ENCODE measurements at places on chromosomes 2 and 18.

DNA sequence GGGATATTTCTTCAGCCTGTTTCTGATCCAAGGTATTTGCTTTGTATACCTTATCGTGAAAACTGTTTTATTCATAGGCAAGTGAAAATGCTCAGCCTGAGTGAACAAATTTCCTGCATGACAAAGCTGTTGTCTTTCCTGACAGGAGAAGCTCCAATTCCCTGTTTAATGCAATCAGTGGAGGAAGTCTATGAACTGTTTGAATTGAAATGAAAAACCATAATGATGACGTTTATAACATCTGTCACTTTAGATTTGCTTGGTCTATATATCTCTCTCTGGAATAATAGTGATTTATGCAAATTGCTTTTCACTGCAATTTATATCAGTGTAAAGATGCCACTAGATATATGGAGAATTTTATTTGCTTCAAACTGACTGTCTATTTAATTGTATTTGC lies 239.4 kb upstream of the HNMT start:
- DNase-seq, result no peak

DNA sequence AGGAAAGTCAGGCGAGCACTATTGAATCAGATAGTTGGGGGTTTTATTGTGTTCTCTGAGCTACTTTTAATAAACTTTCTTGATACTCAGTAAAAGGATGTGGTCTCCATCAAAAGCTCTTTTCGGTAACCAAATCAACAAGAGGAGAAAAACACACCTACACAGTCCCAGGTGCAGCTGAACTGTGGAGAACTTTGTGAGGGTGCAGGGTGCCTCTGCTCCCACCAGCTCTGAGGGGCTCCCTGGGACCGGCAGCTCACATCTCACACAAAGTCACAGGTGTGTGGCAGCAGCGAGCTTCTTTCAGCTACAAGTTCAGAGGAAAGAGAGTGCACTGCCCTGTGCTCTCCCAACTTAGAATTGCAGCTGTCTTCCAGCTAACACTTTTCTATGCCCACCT lies 650.4 kb downstream of the RNF144A start:
- DNase-seq, result no peak

GRCh38 chr2:194223218-194223617 lies 1433.8 kb upstream of the SLC39A10 start:
- no peak for DNase-seq

DNA sequence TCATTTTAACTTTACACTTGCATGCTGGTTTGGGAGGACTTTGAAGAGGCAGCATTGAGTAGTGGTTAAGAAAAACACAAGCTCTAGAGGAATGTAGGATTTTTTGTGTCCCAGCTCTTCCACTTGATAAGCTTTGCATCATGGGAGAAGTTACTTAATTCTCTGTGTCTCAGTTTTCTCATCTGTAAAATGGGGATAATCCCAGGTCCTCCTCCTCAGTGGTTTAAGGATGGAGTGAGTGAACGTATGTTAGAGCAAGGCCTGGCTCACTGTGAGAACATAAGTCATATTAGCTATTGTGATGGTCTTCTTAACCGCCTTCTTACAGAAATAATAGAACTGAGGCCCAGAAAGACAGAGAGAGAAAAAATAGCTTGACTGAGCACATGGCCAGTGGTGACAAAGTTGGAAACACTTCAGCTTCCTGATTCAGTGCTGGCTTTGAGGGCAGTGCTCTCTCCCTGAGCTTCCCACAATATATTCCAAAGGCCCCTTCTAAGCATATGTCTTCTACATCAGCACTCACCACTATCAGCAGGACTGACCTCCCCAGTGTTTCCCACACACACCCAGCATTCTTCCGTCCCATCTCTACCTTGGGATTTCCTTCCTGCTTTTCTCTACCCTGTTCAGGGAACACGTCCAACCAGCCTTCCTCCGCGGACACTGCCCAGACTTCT lies 214.9 kb upstream of the TNP1 start:
- no peak for DNase-seq

GRCh38 chr18:44180683-44181082 lies 500.0 kb upstream of the SETBP1 start:
- DNase-seq, result no peak

GRCh38 chr2:121536850-121537557 lies 6.3 kb downstream of the RNU4ATAC start:
- DNase-seq, result no peak

GRCh38 chr2:224736227-224736626 lies 20.1 kb upstream of the CCDC195 start:
- no peak for DNase-seq

DNA sequence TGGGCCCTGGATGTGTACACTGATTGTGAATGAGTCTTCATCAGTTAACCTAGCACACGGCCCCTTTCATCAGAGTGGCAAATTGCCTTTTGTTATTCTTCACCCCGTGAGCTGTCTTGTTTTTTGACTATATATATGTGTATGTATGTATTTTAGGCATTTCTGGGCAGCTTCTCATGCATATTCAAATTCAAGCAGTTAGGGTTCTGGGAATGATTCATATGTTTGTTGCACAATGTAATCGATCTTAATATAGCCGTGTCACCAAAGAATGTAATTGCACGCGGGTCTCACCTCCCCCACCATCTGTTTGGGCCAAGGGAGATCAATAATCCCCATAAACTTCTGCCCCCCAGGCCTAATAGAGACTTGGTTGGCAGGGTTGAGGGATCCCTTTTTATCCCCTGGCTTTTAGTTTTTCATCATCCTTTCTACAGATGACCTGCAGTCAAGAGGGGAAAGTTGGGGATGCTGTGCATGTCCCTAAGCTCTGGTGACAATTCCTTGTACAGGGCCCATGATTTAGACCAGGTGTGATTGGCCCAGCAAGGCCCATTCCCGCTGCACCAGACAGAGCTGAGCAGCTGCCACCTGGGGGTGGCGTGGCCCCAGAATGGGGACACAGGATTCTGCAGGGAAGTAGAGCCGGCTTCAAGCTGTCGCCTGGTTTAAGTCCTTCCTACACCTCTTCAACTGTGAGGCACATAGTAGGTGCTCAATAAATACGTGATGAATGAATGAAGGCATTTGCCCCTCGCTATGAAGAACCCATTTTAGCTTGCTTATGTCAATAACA lies 19.2 kb downstream of the KCNF1 start:
- DNase-seq, result no peak

GRCh38 chr2:210363261-210363660 lies 48.3 kb upstream of the MYL1 start:
- no peak for DNase-seq

GRCh38 chr2:134892282-134893035 lies 26.2 kb upstream of the CCNT2 start:
- no peak for DNase-seq

GRCh38 chr2:120477831-120478481 lies 132.0 kb downstream of the INHBB start:
- no peak for DNase-seq

DNA sequence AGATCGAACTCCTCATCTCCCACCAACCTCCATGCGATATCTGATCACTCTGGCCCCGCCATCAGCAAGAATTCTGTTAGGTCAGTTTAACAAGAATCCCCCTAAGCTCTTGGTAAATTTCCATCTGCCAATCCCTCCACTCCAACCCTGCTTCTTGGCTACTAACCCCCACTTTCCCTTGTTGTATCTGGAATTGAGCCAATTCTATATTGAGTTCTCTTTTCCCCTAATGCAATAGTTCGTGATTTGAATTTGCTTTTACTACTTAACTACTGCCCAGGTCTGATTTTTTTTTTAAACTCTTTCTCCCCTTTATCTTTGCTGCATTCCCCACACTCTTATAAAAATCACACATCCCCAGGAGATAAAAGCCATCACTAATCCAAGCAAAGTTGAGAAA lies 159.3 kb upstream of the STK17B start:
- DNase-seq, result no peak

DNA sequence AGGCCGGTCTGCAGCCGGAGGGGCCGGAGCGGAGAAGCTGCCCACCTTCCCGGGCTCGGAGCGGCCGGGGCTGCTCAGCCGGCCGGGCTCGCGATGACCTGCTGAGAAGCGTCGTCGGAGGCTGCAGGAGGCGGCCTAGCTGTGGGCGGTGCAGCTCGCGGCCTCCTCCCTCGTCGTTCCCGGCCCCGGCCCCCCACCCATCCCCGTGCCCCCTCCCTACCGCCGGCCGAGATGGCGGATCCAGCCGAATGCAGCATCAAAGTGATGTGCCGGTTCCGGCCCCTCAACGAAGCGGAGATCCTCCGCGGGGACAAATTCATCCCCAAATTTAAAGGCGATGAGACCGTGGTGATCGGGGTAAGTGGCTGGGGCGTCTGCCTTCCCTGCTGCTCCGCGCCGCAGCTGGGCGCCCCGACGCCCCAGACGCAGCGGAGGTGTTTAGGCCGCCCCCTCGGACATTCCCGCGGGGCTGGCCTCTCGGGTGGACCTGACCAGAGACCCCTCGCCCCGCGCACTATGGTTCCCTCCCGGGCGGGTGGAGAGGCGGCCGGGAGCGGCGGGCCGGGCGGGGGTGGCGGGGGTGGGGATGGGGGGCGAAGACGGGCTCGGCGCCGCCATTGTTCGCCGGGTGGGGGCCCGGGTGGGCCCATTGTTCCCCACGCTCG lies 492 bp downstream of the KIF5C start:
- DNase-seq, result no peak

- no peak for DNase-seq
Measured at GRCh38 chr2:200302940-200303727, 3.4 kb upstream of the SPATS2L start.

DNA sequence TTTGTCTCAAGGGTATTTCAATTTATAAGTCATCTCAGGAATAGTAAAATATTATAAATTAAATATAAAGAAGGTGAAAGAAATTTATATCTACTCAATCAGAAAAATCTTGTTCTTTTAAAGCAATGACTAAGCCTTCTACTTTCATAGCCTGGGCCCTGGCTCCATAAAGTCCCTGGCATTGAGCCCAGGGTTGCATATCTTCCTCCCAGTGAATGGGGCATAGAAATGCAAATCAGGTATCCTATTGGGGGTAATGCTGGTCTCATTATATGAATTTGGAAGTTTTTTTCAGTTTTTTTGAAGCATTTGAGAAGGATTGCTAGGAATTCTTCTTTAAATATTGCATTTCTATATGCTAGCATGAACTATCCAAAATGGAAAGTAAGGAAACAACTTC lies 73.9 kb upstream of the MC2R start:
- DNase-seq, result no peak

- DNase-seq, result no peak
Measured at GRCh38 chr2:159942146-159942545, 120.3 kb downstream of the PLA2R1 start.

- no peak for DNase-seq
Measured at GRCh38 chr2:210480764-210481163, 4.2 kb upstream of the LANCL1 start.

DNA sequence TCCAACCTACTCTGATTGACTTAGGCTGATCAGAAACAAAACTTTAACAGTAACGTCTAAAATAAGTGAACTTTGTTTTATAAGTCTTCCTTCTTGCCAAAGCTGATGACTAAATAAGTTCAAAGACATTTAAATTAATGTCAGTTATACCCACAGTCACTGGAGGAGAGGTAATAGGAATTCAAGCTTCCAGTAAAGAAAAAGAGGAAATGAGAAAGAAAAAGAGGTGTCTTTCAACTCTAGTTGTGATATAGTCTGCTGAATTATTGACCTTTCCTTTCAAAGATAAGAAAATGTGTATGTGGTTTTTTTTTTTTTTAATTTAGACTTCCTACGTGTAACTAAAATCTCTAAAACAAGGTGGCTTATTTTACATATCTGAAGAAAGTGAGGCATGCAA lies 191.5 kb downstream of the SLC8A1 start:
- no peak for DNase-seq

- no peak for DNase-seq
Measured at GRCh38 chr2:233227346-233227978, 24.0 kb upstream of the ATG16L1 start.

GRCh38 chr2:121360566-121361300 lies 75.7 kb upstream of the TFCP2L1 start:
- no peak for DNase-seq

GRCh38 chr18:49953391-49953790 lies 140.1 kb upstream of the ACAA2 start:
- no peak for DNase-seq

DNA sequence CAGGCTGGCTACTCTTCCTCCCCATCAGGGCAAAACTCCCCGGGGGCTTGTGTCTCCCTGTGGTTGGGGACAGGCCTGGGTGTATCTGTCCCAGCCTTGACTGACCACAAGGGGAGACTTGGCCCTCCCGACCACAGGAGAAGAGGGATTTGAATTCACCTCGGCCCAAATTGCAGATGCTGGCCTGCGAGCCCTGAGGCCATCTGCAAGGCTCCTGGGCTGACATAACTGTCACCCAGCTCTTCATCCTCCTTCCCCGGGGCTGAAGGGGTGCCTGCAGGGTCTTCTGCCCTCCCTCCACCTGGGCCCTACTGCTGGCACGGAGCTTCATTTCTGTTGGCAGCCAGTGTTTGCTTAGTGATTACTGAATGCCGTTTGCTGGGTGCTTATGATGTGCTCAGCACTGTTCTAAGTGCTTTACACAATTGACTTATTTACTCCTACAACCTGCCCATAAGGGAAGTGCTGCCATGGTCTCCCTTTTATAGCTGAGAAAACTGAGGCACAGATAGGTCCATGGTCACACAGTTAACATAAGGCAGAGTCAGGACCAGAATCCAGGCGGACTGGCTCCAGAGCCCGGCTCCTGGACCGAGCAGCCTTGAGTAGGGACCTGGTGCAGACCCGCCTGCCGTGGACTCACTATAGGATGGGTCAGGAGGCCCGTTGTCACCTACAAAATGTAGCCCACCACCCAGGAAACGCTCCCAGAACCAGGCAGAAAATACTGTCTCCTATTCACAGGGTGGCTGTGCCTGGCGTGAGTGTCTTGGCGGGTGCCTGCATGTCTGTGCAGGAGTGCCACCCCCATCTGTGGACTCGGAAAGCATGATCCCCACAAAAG lies 18.9 kb downstream of the STEAP3 start:
- DNase-seq, result no peak

DNA sequence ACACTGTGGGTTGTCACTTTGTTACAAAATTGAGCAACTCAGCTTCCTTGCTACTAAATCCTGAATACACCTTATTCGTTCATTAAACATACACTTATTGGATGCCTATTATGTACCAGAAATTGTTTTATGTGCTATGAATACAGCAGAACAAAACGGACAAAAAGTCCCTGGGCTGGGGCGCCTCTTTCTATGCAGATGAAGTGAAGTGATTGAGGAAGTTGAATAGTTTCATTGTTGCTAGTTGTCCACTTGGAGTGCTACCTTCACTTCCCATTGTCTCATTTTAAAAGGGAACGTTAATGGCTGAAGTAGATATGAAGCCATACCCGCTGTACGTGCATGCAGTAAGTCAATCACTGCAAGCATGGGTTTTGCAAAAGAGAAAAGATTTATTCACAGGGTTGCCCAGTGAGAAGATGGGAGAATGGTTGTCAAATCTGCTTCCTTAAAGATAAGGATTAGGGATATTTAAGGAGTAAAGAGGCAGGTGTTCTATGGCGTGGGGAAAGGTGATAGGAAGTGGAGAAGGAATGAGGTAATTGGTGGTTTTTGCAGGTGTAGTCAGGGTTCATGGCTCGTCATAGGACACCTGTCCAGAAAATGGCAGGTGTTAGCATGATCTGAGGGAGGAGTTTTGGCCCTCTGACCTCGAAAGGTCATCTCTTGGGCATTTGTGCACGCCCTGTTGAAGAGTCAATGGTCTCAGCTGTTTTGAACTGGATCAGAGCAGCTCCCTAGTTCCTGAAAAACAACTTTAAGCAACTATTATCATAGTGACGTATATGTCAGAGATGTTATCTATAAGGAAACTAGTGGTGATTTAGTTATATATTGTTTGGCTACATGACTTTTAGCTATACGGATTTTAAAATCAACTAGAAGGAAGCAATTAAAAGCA lies 23.5 kb downstream of the TRPM8 start:
- no peak for DNase-seq

Data from globus pallidus (tissue), 1 donor.